ENCODE measurements at places on chromosomes 5 and 9.

GRCh38 chr9:6739218-6739617, 18.6 kb upstream of the KDM4C start:
- peak; percentile 16 for DNase-seq

- DNase-seq: no peak
Observed at GRCh38 chr9:35808433-35808832, 3.6 kb downstream of the SPAG8 start.

DNA sequence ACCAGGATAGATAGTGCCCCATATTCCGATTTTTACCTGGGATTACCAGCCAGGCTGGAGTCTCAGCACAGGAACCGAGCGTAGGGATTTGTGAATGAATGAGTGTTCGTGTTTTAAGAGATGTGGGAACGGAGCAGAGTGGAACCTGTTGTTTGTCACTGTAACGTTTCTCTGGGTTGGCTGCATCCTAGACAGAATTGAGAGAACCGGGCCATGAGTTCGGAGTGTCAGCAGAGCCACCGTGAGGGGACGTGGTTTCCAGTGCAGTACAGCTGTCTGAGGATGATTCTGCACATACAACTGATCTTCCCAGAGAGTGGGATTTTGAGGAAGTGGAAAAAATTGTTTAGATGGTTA, 1.2 kb downstream of the PDE8B start:
- no peak for DNase-seq

DNA sequence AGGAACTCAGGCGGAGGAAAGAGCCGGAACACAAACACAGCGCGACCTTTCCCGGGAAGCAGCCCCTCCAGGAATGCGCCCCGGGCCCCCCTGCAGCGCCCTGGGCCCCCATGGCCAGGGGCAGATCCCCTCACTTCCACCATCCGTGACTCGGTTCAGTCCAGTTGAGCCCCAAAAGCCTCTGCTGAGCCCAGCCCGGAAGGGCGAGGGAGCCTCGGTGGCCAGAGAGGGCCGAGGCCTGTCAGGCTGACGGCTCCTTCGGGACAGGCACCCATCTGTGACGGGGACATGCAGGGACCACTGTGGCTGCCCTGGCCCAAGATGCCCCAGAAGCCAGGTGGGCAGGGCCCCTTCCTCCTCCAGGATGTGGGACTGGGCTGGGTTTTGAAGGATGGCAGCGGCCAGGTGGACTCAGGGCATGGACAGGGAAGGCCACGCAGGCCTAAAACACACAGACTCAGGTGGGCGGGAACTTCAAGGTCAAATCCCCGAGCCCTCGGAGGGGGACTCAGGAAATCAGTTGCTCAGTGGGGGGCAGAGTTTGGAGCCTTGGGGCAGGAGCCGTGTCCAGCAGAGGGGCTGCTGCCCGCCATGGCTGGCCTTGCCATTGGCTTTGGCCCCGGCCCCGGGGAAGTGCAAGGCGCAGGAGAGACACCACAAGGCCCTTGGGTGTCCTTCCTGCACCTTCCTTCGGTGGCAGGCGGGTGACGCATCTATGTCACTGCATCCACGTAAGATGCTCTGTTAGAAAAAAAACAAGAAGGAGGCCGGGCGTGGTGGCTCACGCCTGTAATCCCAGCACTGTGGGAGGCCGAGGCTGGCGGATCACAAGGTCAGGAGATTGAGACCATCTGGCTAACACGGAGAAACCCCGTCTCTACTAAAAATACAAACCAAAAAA, 29.7 kb upstream of the ABO start:
- DNase-seq: no peak

DNA sequence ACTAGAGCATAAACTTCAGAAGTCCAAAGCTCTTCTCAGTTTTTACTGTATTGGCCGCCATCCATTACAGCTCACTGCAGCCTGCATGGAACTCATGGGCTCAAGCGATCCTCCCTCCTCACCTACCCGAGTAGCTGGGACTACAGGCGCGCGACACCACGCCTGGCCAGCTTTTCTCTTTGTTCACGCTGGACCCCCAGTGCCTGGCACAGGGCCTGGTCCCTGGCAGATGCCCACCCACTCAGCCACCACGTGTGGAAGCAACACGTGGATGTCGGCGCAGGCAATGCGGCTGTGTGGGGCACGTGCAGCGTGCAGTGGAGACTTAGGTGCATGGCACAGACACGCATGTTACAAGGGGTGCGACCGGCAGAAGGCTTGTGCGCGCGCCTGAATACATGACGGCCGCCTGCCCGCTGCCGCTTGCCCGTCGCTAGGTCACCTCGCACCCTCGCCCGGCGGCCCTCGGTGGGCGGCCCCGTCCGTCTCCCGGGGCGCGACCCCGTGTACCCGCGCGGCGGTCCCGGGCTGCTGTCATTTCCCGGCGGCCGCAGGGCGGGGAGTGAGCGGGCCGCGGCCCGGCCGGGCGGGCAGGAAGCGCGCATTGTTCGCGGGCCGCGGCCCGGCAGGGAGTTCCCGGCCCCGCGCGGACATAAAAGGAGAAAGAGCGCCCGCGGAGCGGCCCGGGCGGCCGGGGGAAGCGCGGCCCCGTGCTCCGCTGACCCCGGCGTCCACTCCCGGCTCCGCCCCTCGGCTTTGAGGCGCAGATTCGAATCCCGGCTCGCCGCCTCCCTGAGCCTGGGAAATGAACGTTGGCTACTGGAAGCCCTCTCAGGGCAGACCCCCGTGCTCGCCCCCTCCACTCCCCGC, 24.1 kb upstream of the PTGS1 start:
- no peak for DNase-seq

DNA sequence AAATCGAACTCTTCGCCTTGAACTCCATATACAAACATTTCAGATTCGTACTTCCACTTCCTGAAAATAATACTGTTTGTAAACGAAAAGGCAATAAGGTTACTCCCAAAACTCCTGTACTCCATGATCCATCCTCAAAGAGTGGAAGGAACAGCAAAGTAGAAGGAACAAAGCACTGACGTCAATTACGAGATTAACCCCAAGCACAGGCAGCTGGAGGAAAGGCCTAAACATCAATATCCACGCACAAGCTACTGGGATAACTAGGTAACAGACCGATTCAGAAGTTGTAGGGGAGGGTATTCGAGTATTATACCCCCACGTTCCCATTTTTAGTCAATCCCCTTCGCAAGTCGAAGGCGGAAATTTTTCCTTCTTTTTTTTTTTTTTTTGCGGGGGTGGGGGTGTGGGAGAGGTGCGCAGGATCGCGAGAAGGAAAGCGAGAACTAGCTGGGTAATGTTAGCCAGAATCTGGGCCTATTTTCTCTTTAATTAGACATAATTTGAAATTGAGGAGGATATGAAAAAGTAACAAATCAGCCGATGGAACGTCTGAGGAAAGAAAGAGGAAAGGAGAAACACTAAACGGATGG, 909 bp downstream of the AFF4 start:
- peak; percentile 57 for DNase-seq

DNA sequence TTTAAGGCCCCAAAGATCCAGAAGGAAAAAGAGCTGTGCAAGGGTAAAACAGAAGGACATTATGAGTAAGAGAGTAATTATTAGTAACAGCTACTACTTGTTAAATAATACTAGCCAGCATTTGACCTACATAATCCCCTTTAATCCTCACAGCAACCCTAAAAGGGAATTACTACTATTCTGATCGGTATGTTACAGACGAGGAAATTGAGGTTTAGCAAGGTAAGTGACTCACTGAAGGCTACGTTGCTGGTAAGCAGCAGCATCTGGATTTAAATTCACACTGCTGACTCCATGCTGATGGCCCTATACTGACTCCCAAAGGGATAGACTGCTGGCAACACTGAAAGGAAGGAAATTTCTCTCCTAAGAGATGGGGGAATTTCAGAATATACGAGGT, 3.7 kb upstream of the FSD1L start:
- DNase-seq: peak; percentile 81

Measured in fibroblast of upper back skin (primary cell).